ENCODE measurements at places on chromosomes 1 and 21.

GRCh38 chr1:61139775-61140549 is 57.6 kb downstream of the NFIA start:
- no peak for DNase-seq

- no peak for DNase-seq
Measured at GRCh38 chr1:217133958-217134856, 411.0 kb upstream of the ESRRG start.

GRCh38 chr1:83693427-83694126 is 305.4 kb downstream of the TTLL7 start:
- DNase-seq = no peak

DNA sequence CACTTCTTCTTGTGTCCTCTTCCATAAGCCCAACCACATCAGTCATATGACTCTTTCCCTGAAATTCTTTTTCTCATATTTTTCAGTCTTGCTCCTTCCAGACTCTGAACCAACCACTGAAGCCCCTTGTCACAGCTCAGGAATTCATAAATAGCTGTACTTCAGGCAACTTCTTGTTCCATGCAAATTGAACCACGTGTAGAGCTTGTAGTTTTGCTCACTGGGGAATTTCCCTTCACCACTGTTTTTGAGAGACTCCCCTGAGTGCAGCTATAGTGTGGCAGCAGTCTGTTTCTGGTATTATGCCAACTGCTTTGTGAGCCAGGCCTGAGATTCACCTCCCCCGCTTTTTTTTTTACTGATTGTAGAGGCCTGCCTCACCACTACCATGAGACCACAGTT is 150.3 kb upstream of the SPAG17 start:
- no peak for DNase-seq

- peak; percentile 96 for DNase-seq
Measured at GRCh38 chr1:203325418-203326091, 20.2 kb downstream of the BTG2 start.

DNA sequence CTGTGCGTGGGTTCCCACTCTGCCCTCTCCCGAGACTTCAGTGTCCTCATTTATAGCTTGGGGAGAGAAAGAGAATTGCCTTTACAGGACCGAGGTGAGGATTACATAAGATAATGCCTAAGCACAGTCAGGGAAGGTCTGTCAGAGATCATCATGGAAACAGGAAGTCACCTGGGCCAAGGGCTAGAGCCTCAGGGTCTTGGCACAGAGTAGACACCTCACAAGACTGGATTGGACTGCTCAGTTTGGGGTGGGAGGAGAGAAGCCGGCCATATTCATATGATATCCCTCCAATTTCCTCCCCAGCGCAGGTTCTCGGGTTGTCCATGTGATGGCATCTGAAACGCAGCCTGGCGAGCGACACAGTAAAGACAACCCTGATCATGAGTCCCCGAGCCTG is 3.8 kb downstream of the CNR2 start:
- no peak for DNase-seq

DNA sequence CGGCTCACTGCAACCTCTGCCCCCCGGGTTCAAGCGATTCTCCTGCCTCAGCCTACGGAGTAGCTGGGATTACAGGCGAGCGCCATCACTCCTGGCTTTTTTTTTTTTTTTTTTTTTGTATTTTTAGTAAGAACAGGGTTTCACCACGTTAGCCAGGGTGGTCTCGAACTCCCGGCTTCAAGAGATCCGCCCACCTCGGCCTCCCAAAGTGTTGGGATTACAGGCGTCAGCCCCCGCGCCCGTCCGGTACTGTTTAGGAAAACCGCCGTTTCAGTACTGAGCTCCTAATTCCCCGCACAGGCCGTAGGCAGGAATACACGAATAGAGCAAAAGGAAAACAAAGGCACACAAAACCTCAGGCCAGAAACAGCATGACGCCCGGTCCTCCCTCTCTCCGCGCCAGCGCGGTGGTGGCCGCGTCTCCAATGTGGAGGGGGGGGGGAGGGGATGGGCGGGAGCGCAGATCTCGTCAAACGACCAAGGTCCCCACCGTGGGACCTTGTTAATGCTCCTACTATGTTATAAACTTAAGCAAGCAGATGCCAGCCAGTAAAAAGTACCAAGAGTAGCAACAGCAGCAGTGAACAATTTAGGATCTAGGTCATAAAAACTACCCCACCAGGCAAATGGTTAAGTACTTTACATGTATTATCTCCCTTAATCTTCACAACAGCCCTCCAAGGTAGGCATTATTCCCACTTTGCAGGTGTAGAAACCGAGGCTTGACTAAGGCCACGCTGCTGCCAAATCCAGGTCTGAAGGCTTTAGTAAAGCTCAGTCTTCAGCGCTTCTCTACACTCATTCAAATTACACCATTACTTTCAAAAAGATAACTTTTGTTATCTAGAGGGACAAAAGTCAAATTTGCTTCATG is 648 bp upstream of the ADAR start:
- DNase-seq = peak; percentile 48

- DNase-seq = peak; percentile 18
Measured at GRCh38 chr1:60894130-60894529, 188.2 kb upstream of the NFIA start.

DNA sequence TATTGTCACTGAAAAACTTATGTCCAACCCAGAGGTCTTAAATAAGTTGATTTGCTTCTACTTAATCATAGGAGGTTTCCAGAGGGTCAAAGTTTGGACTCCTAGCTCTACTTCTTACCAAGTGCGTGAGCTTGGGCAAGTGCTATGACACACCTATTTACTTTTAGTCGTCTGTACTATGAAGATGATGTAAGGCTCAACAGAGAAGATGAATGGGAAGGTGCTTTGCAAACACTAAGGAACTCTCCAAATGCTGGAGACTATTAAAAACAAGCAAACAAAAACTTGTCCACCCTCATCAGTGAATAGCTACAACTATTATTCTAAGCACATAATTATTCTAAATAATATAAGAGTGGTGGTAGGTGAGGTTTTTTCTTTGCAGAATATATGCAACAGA is 232.3 kb upstream of the USP24 start:
- DNase-seq = no peak

- no peak for DNase-seq
Measured at GRCh38 chr1:47913225-47913823, 83.9 kb downstream of the TRABD2B start.
